ENCODE measurements at places on chromosomes 16 and 17. TPM values are rescaled to one million over a fixed set of nuclear protein-coding genes. Genes with fewer than 3 reads are reported as not detected.

B4GALNT2 gene
- total RNA-seq, result 0.53 TPM

KRT25 gene
- total RNA-seq, result not detected

PIK3R5 gene
- total RNA-seq, result not detected

IGSF6 gene
- not detected for total RNA-seq

TRIM47 gene
- 138 TPM for total RNA-seq

TP53TG3F gene
- total RNA-seq, result 0.31 TPM

CENPV gene
- 165 TPM for total RNA-seq

CACNA1H gene
- total RNA-seq, result 10.3 TPM

ATAD5 gene
- total RNA-seq, result 4.3 TPM

MT1A gene
- total RNA-seq, result 15.7 TPM

DNAI2 gene
- total RNA-seq, result not detected

KCNJ2 gene
- total RNA-seq, result 0.15 TPM

NTN3 gene
- not detected for total RNA-seq

ITGAD gene
- not detected for total RNA-seq

SEZ6L2 gene
- 24.4 TPM for total RNA-seq

ANKS4B gene
- total RNA-seq, result 0.14 TPM

IL17C gene
- total RNA-seq, result not detected

FBXW10 gene
- total RNA-seq, result 0.95 TPM

MPO gene
- total RNA-seq, result not detected

ZDHHC1 gene
- 5.3 TPM for total RNA-seq

MYH1 gene
- total RNA-seq, result not detected

FOXN1 gene
- total RNA-seq, result 0.02 TPM

CLEC18C gene
- 0.16 TPM for total RNA-seq

KCNG4 gene
- total RNA-seq, result not detected

PLXDC1 gene
- 0.81 TPM for total RNA-seq

MYO15A gene
- 0.42 TPM for total RNA-seq

RBFOX1 gene
- not detected for total RNA-seq

MYH2 gene
- total RNA-seq, result not detected

MAF gene
- 0.72 TPM for total RNA-seq

DPEP2 gene
- total RNA-seq, result not detected

RFWD3 gene
- total RNA-seq, result 45.4 TPM

SUPT6H gene
- total RNA-seq, result 78.6 TPM

MARVELD3 gene
- total RNA-seq, result 0.51 TPM

AURKB gene
- 173 TPM for total RNA-seq

CMTM2 gene
- not detected for total RNA-seq

MLKL gene
- total RNA-seq, result 22.8 TPM

SDK2 gene
- 0.56 TPM for total RNA-seq

NOL3 gene
- 51.5 TPM for total RNA-seq

NUP88 gene
- 81.6 TPM for total RNA-seq

Data from A549 treated with DMSO at 1 μM for 4 hours (cell line).